CD8-positive, alpha-beta T cell (primary cell): ENCODE measurements at places on chromosomes 4 and X.

DNA sequence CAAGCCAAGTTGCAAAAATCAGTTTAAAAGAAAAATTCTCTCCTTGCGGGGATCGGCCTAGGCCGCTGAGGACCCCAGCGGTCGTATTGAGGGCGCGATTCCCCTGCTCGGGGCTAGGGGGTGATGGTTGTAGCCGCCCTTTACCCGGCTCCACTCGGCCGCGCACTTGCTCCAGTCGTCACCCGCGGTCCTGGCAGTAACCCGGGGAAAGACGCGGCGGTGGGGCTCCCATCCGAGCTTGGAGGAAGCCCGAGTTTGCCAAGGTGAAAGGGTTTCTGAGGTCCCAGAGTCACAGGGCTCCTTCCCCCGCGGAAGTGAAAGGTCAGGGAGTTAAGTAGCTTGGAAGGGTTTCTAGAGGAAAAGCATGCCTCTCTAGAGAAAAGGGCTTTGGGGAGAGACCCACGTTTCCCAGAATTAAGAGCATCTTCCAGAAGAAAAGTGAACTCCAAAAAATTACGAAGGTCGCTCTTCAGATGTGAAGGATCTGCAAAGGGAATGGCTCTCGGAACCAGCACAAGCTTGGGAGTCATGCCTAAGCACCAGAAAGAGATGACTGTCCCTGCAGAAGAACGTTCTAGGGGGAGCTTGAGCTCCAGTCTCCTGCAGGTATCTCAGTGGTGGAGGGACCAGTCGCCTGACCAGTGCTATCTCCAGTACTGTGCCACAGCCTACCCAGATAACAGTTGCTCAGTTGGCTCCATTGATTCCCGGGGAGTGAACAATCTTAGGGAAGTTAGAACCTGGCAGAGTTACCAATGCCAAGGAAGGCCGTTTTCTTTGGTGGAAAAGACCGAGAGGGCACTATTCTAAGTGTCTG, 875 bp downstream of the LAP3 start:
- DNase-seq = peak; percentile 16

- DNase-seq = no peak
These were observed 102.9 kb downstream of the HUWE1 start for GRCh38 chrX:53583571-53583970.

DNA sequence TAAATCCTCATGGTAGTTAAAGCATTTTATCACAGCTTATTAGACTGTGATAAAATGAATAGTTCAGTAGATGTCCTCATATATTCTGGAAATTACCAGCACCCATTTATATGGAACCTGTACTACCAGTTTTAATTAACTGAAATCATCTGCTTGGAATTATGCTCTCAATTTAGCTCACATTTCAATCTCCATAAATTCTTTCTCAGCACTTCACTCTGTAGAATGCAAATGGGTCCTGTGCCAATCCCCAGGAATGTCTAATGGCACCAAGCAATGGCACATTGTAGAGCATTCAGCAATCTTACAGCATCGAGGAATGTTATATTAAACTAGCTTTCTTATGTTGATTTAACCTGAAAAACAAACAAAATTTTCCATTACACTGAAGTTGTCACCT, 355.1 kb downstream of the PDHA2 start:
- DNase-seq = no peak

GRCh38 chr4:125626946-125627345, 312.2 kb downstream of the FAT4 start:
- DNase-seq = no peak

DNA sequence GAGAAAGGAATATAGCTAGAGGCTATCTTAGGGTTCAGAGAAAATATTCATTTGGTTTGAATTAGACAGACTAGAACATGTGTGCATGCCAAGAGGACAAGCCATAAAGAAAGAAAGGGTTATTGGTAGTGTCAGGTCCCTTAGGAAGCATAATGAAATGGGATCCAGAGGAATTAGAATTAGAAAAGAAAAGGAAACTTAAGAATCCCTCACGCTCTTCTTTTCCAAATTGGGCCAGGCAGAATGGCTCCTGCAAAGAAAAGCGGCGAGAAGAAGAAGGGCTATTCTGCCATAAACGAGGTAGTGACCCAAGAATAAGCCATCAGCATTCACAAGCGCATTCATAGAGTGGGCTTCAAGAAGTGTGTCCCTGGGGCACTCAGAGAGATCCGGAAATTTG, 4.9 kb upstream of the ABCG2 start:
- DNase-seq = no peak

GRCh38 chr4:185082561-185082960, 60.5 kb upstream of the SLC25A4 start:
- no peak for DNase-seq
